ENCODE measurements at places on chromosomes 1 and 21.
A peak's percentile ranks its signal among the peaks of the same experiment; 100 is the strongest.

GRCh38 chr1:13541435-13542215 lies 27.8 kb upstream of the LRRC38 start:
- no peak for DNase-seq

- DNase-seq: no peak
Observed at GRCh38 chr1:208157769-208158168, 86.4 kb downstream of the PLXNA2 start.

- DNase-seq: no peak
Observed at GRCh38 chr1:46735708-46736324, 16.9 kb upstream of the EFCAB14 start.

DNA sequence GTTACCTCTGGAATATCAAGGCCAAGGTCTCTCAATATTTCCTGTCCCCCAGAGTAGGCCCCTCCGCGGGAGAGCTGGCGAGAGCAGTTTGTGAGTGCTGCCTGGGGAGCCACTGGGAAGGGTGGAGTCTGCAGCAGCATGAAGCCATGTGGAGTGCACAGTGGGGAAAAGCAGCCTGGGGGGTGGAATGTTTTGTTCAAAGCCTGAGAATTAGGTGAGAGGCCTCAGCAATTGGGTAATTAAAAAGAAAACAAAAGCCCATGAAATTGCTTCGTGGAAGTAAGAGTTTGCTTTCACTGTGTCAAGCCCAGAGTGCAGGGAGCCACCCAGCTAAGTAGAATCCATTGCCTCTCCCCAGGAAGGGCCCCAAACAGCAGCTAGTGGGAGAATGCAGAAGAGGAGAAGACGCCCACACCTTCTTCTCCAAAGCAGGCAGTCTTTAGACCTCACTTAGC lies 30.2 kb upstream of the DISC1 start:
- DNase-seq: no peak

GRCh38 chr1:218546314-218546713 lies 201.2 kb downstream of the TGFB2 start:
- no peak for DNase-seq

DNA sequence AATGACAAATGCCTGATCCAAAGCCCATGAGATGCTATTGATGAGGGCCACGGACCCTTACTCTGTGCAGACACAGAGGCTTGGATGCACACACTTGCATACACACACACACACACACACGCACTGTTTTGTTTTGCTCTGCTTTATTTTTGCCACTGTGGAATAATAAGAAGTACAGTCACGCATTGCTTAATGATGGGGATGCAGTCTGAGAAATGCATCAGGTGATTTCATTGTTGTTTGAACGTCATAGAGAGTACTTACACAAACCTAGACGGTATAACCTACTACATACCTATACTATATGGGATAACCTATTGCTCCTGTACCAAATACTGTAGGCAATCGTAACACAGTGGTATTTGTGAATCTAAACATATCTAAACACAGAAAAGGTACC lies 104.4 kb downstream of the RHOU start:
- no peak for DNase-seq

DNA sequence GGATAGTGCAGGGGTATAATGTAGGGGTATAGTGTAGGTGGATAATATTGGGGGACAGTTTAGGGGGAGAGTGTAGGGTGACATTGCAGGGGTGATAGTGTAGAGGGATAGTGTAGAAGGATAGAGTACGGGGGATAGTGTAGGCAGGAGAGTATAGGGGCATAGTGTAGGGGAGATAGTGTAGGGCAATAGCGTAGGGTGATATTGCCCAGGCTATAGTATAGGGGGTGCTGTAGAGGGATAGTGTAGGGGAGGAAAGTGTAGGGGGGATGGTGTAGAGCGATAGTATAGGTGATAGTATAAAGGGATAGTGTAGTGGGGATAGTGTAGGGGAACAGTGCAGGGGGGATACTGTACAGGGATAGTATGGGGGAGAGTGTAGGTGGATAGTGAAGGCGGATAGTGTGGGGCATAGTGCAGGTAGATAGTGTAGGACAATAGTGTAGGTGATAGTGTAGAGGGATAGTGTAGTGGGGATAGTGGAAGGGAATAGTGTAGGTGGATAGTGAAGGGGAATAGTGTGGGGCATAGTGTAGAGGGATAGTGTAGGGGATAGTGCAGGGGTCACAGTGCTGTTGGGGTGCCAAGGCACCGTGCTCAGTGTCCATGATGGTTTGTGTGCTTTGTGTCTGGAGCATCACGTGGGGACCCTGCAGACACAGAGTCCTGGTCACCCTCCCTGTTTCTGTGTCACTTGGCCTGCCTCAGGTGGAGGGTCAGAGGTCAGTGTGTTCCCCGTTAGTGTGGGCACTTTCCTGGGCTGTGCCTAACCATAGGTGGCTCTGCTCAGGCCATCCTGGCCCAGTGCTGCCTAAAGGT lies 10.5 kb upstream of the ARF1 start:
- DNase-seq: no peak

DNA sequence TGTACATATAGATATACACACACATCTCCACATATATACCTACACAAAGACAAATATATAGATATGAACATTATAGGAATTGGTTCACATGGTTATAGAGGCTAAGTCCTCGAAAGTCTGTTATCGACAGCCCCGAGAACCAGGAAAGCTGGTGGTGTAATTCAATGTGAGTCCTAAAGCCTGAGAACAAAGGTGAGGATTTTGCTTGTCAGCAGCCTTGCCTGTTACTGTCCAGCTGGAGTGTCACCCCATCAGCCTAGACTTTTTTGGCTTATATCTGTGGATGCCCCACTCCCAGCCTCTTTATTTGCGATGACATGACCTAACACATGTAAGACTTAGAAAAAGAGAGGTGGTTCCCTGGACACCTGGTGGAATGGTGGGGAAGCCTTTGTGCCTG lies 97.0 kb downstream of the GIPC2 start:
- no peak for DNase-seq

GRCh38 chr1:87805666-87806378 lies 477.1 kb downstream of the LMO4 start:
- no peak for DNase-seq

DNA sequence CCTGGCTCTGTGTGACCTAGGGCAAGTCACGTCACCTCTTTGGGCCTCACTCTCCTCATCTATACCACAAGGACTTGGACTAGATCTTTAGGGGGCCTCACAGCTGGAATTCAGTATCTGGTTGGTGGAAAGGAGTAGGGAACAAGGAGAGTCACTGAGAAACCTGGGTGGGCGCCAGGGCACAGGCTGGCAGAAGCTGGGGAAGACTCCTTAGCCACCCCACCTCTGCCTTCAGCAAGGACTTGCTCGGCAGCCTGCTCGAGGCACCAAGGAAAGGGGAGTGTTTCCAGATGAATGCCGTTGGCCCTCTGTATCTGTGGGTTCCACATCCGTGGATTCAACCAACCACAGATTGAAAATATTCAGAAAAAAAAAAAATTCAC lies 1.2 kb upstream of the OPTC start:
- no peak for DNase-seq

DNA sequence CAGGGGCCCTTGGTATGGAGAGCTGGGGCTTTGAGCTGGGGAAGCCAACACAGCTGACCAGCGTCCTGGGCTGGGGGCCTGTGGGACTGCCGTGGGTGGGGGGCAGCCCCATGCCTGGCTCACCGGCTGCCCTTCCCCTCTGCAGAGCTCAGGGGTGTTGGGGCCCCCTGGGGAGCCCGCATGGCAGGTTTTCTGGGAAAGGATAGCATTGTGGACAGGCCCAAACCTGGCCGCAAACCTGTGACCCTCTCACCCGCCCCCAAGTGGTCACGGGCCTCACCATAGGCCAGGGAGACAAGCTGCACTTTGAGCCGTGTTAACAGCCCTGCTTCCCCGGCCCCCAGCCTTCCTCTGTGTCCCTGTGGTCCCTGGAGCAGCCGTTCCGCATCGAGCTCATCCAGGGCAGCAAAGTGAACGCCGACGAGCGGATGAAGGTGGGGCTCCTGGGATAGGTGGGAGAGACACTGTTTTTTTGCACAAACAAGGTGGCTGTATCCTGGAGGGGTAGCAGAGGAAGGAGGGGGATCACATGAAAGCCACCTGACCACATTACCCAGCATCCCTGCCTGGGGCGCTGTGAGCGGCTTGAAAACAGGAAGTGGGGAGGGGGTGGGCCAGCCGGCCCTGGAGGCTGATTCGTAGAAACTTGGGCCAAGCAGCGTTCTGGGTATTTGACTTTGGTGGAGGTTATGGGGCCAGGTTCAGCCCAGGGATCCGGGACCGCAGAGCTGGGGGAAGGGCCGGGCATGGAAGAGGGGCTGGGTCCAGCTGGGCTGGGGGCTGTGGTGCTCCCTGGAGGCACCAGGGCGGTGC lies 65.9 kb downstream of the PIK3CD start:
- peak; percentile 69 for DNase-seq

DNA sequence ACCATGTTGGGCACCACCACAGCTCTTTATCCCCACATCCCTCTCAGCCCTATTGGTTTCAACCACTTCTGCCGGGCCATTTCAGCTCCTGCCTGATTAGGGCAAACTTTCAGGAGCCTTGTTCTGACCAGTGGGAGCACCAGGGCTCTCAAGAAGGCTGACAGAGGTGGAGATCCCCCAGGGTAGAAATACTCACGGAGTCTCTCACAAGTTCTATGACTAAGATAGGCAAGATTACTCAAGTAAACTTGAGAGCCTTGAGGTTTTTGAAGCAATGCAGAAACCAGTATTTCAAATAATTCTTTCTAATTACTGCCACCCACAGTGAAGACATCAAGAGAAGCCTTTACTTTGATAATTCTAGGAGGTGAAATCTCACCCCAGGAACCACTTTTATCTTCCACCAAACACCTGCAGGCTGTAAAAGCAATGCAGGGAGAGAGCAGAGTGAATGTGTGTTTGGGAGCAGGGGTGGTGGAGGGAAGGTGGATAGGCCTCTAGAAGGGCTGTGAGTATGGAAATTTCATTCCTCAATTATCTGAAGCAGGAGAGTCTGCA lies 6.6 kb upstream of the PTCH2 start:
- DNase-seq: no peak

- no peak for DNase-seq
Observed at GRCh38 chr1:70768216-70768615, 279.4 kb downstream of the PTGER3 start.

GRCh38 chr1:219476716-219477115 lies 136.2 kb downstream of the ZC3H11B start:
- DNase-seq: no peak

DNA sequence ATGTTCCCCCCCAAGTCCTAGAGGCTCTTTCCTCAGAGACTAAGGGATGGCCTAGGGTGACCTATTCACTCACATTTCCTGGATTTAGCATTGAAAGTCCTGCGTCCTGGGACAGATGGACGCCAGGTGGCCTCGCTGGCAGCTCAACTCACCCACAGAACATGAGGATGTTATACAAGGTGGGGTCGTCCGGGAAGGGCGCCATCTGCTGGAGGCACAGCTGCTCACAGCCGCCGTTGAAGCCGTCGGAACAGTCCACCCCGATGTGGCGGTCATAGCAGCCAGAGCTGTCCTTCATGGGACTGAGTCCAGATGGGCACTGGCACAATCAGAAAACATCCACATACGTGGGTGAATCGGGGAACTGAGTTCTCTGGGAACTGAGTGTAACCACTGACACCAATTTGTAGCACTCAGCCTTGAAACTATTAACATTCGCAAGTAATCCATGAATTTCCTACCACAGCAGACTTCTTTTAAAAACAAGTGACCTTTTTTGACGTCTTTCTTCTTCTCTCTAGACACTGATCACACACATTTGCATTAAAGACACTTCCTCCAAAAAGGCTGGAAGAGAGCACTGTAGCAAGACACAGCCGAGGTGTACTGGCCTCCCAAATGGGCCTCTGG lies 215.4 kb downstream of the ASTN1 start:
- DNase-seq: peak; percentile 20

GRCh38 chr1:230570724-230571360 lies 71.4 kb upstream of the COG2 start:
- DNase-seq: no peak

GRCh38 chr1:246335151-246335550 lies 171.9 kb downstream of the SMYD3 start:
- no peak for DNase-seq

DNA sequence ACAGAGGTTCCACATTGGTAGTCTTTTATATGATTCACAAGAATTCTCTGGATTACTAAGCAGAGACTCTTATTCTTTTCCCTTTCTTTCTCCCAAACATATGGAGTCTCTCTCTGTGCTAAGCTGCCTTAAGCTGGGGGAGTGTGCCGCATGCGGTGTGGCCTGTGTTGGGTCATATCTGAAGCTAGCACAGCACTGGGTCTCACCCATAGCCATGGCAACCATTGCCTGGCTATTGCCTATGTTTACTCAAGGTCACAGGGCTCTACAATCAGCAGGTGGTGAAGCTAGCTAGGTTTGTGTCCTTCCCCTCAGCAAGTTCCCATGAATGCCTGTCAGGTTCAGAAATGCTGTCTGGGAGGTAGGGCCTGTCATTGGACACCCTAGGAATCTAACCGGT lies 73.6 kb upstream of the ZRANB2 start:
- no peak for DNase-seq

DNA sequence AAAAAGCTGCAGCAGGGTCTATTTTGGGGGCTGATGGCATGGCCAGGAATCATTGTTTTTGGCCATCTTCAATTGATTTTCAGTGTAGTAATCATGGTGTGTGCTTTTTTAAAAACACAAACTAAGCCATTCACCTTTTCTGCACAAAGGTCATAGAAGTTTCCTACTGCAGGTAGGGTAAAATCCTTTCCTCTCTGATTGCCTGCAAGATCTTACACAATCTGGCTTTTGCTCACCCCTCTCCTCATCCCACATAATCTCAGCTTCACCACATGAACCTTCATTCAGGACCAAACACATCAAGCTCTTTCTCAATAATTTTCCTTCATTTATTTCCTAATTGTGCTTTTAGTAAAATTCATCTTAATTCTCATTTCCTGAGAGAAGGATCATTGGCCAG lies 38.3 kb upstream of the GBP5 start:
- DNase-seq: no peak

DNA sequence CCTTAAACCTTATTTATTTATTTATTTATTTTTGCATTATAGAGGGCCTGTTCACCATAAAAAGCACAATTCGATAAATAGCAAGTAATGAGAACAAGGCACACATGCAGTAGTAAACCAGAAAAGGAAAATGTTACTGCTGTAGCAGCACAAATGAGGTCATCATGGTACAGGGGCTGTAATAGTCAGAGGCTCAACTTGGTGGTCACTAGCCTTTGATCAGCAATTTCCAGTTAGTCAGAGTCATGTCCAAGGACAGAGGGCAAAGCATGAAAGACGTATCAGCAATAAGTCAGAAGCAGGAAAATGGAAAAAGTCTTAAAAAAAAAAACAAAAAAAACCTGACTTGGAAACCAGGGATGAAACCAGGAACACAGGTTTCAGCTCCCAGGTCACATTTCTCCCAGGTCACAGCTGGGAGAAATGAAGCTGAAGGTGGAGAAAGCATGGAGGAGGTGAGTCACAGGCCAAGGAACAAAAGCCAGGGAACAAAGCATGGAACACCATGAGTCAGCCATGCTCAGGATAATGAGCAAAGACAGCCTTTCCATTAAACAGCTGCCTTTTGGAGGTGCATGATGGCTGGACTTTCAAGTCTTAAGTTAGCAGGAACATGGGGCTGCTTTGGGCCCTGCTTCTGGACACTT lies 556.3 kb downstream of the LTN1 start:
- no peak for DNase-seq

- no peak for DNase-seq
Observed at GRCh38 chr21:37074546-37074945, 1.5 kb downstream of the TTC3 start.
